Activated CD8-positive, alpha-beta memory T cell treated with anti-CD3 and anti-CD28 coated beads for 24 hours (primary cell): ENCODE measurements at places on chromosomes 6 and 20.
A peak's percentile ranks its signal among the peaks of the same experiment; 100 is the strongest.

DNA sequence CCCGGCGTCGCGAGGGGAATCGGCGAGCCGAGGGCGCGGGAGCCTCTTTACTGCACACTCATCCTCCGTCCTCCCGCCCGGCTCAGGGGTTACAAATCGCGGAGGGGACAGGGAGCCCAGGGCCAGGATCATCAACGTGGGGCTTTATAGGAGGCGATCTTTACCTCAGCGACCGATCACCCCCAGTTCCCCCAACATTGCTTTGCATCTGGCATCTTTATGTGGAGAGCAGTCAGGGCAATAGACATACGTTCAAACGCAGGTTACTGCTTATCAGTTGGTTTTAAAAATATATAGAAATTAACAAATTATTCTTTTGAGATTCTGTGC is 634 bp downstream of the HSF2 start:
- no peak for DNase-seq

DNA sequence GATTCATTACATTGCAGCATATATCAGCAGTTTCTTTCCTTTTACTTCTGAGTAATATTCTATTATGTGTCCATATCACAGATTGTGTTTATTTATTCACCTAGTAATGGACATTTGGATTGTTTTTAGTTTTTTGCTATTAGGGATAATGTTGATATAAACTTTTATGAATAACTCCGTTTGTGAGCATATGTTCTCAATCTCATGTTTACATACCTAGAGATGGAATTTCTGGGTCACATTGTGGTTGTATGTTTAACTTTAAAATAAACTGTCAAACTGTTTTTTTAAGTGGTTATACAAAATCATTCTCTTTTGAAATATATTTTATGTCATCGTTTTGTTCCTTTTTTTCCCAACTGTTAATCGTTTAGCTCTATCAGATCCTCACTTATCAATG is 311.6 kb downstream of the MMUT start:
- DNase-seq = no peak

DNA sequence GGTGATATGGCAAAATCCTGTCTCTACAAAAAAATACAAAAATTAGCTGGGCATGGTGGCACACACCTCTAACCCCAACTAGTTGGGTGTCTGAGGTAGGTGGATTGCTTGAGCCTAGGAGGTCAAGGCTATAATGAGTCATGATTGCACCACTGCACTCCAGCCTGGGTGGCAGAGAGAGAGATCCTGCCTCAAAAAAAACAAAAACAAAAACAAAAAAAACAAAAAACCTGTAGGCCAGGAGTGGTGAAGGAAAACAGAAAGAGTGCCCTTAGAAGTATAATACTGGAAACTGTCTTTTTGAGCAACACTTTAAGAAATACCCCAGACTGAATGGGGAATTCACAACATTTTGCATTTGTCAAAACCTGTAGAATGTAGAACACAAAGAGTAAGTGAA is 85.3 kb downstream of the JARID2 start:
- no peak for DNase-seq

GRCh38 chr6:6091608-6092002 is 84.9 kb upstream of the NRN1 start:
- no peak for DNase-seq

DNA sequence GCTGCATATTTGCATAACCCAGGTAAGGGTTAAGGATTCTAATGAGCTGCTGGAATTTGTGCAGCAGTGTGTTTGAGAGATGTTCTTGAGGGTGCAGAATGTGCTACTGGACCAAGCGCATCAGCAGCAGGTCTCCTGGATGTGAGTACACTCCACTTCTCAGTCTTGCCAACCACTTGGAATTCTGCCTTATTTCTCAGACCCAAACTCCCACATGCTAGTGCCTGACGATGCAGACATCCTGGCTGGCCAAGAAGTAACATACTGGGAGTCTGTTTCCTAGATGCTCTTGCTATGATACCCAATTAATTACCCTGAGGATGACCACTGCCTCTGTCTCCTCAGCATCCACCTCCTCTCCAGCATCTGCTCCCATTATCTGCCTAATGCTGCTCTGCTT is 186.6 kb downstream of the MOXD1 start:
- DNase-seq = no peak

- peak; percentile 48 for DNase-seq
Observed at GRCh38 chr6:168458101-168458500, 17.1 kb downstream of the SMOC2 start.

DNA sequence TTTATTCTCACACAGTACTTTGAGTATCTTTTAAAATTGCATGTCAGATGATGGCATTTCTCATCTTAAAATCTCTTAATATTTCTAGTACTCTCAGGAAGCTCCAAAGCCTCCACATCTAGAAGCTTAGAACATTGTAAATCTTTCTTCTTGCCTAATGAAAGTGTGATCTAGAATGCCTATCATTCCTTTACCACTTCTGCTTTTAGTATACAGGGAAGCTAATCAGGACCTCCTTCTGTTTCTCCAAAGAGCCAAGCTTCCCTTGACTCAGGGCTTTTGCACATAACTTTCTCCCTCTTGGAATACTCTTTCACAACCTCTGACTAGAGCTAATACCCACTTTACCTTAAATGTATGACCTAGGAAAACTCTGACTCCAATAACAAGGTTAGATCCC is 7.5 kb upstream of the ELOVL4 start:
- DNase-seq = no peak

GRCh38 chr6:17454316-17455005 is 61.1 kb downstream of the CAP2 start:
- DNase-seq = no peak

- no peak for DNase-seq
Observed at GRCh38 chr6:79079561-79080041, 1.5 kb upstream of the PHIP start.

- no peak for DNase-seq
Observed at GRCh38 chr20:58389324-58389967, 417 bp downstream of the VAPB start.

- DNase-seq = no peak
Observed at GRCh38 chr6:5471637-5472398, 210.5 kb downstream of the FARS2 start.

DNA sequence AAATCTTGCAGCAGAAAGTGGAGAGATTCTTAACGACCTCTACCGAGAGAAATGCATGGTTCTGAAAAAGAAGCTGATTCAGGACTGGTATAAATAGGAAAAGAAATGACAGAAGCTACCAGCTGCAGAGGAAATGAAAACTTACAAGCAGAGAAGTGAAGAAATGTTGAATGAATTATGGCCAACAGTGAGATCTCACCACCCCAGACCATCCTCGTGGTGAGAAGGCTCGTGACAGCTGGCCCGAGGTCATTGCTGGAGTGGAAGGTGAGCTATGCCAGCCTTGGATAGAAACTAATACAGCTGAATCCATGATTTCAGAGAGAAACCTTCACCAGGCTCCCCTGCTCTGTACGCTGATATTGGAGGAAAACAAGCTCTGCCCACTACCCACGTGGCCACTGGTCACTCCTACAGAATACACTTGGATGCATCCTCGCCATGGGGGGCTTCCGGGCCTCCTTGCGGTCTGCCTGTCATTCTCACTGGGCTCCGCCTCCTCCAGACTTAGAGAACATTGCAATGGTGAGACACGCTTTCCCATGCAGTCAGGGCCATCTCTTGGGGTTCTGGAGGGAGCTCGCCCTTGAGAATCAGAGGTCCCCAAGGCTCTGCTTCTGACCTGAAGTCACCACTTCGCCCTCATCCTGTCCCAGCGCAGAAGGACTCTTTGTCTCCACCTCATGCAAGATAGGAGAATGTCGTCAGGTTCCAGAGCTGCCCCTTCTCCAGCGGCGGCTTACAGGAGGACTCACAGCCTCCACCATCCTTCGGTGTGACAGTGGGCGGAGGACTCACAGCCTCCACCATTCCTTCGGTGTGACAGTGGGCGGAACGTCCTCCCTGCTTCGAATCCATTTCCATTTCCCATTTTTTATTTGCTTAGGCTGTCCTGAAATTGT is 10.6 kb upstream of the TUBB2B start:
- no peak for DNase-seq

DNA sequence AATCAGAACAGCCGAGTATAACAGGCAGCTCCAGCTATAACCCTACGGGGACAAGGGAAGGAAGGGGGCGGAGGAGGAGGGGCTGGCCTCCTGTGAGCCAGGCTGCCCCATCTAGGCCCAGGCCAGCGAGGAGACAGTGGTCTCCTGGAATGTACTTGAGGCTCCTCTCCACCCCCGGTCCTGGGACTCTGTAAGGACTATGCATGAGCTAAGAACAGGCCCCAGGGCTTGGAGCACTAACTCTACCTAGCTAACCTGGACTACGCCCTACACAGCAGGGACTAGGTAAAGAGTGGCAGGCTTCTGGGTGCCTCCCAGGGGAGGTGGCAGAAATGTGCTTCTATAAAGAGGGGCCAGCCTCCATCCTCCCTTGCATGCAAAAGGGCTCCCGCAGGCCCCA is 8.9 kb downstream of the KCNK15 start:
- no peak for DNase-seq

- no peak for DNase-seq
Observed at GRCh38 chr6:165671222-165671768, 8.3 kb upstream of the PDE10A start.

- DNase-seq = no peak
Observed at GRCh38 chr6:24549674-24550353, 55.0 kb downstream of the ALDH5A1 start.

DNA sequence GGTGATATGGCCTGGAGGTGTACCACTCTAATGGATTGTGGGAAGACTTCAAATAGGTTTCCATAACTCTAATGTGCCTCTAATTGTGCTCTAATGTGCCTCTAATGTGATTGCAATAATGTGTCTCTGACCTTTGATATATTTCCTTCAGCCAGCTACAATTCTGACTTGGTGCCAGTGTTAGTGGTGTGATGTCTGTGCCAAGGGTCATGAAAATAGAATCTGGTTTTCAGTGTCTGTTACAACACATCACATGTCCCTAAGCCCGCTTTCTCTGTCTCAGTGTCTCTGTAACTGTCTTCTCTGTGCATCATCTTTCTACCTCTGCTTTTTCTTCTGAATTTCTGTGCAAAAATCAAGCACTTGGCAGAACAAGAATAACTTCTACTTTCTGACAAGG is 77.2 kb upstream of the ECI2 start:
- no peak for DNase-seq

DNA sequence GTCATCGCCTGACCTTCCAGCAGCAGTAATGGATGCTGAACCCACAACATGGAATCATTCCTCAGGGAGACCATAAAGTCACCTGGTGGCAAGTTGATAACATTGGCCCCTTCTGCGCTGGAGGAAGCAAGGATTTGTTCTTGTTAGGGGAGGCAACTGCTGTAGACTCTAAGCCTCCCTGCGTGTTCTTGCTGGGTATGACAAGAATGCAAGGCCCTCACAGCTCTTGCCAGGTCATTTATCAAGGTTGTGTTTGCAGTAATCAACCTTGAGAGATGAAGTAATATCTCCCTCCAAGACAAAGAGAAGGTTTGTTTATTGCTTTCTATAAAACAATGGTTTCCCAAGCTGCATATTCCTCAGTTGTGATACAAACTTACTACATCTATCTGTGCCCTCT is 80.9 kb downstream of the PERP start:
- DNase-seq = no peak

DNA sequence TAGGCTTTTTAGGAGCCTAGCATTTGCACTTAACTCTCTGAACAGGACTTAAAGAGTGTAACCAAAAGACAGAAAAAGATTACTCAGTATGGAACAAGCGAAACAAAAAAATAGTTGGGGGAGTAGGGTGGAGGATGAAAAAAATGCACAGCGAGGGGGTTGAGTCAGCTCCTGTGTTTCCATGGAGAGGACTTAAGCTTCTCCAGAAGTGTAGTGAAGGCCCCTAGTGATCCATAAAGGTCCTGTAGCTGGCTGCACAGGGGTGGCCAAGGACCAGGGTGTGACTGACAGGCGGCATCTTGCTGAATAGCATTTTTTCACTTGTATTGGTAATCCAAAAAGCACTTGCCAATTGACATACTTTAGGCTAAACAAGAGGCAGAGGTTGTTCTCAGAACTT is 533.9 kb downstream of the RFPL4B start:
- no peak for DNase-seq

DNA sequence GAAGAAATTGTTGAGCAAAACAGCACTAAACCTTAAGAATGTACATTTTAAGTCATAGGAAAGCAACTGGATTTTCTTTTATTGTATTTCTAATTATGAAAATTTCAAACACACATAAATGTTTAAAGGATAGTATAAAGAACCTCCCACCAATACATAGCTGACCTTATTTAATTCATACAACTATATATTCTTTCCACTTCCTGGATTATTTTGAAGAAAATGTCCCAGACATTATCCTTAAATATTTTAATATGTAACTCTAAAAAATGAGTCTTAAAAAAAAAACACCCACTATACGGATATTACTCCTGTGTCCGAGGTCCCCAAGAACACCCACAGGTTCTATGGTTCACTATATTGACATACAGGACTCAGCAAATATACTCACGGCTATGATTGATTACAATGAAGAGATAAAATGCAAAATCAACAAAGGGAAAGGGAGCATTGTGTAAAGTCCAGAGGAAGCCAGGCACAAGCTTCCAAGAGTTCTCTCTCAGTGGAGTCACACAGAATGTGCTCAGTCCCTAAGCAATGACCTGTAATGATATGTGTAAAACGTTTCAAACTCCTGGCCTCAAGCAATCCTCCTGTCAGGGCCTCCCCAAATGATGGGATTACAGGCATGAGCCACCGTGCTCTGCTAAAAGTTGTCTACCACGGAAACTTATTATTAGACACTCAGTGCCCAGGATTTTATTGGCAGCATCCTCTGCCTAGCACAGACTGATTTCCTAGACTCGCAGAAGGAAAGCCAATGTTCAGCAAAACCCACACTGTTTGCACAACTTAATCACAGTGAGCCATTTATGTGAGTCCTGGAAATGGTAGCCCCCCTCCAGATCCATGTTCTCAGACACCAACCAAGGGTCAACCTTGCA is 23.2 kb downstream of the GLYATL3 start:
- DNase-seq = no peak

- DNase-seq = no peak
Observed at GRCh38 chr20:25253606-25254275, 5.9 kb downstream of the PYGB start.

DNA sequence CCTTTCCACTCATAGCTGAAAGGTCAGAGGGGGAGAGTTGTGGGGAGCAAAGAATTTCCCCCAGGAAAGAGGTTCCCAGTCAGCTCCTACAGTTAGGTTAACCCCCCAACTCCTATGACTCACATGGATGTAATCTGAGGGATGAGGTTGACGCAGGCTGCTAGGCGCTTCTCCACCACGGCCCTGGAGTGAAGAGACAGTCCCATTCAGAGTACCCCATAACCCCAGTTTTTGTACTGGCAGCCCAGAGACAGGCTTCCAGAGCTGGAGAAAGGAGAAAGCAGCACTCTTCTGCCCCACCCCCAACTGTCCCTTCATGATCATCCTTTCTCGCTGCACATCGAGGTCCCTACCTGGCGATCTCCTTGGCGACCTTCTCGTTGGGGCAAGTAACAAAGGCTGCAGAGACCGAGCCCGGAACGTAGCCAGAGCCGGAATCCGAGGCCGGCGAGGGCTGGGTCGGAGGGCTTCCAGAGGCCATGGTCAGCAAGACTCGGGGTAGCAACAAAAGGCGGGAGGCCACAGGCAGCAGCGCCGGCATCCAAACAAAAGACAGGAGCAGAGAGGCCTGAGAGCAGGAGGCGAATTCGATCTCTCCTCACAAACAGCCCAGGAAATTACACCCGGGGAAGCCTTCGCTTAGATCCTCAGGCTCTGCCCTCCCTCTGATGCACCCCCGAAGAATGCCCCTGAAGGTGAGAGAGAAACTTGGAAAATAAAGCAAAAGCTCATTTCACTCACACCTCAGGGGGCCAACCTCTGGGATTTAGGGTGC is 592 bp downstream of the CUTA start:
- DNase-seq = no peak
